GF-D8 (cell line): ENCODE measurements at places on chromosomes 12 and 14.
A peak's percentile ranks its signal among the peaks of the same experiment; 100 is the strongest.

GRCh38 chr12:50061171-50061570, 3.8 kb downstream of the ASIC1 start:
- no peak for DNase-seq

- DNase-seq = no peak
Measured at GRCh38 chr12:121668750-121669520, 519 bp downstream of the MORN3 start.

GRCh38 chr14:54083549-54084239, 127.1 kb upstream of the BMP4 start:
- DNase-seq = no peak

- no peak for DNase-seq
Measured at GRCh38 chr12:109680264-109681005, 33.2 kb upstream of the FAM222A start.

DNA sequence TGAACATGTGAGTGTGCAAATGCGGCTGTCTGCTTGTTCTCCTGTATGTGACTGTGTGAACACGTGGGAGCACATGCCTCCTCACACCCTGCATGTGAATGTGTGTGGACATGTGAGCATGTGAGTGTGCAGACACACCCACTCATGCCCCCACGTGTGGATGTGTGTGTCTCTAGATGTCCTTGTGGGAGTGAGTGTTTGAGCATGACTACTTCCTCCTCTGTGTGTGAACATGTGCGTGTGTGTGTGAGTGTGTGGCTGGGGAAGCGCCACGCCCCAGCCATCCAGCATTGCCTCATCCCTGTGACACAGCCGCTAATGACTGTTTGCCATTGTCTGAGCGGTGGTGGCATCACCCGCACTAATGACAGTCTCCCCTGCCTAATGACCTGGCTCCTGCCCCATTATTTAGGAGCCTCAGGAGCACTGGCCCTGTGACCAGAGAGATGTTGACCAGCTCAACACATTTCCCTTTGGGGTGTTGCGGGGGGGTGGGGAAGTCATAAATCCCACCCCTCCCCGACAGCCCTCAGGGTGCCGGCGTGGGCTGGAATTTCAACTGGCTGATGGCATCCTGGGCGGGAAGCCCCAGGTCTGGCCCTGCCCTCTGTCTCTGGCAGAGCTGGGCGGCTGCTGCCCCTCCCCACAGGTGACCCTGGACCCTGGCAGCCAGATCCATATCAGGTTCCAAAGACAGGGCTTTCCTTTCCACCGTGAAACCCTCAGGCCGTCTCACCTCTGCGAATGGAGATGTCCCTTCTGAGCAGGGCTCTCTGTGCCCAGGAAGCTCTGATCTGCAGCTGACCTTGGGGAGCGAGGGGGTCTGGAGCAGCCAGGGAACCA, 11.5 kb upstream of the KRT80 start:
- DNase-seq = peak; percentile 87

- no peak for DNase-seq
Measured at GRCh38 chr12:70359458-70360197, 6.5 kb upstream of the KCNMB4 start.

DNA sequence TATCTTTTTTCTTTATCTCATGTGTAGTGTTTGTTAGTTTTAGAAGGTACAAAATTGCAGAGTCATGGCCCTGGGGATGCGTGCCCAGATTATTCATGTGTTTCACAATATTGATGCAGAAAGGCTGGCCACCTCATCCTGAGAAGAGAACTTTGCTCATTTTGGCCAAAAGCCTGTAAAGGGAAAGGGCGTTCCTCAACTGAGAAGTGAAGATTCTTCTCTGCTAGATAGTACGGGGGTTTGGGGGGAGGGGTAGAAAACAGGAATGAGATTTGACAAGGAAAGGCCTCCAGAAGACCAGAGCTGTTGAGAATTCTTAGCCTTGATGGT, 1.7 kb downstream of the MGST1 start:
- peak; percentile 74 for DNase-seq

- DNase-seq = no peak
Measured at GRCh38 chr14:33120341-33120740, 181.7 kb downstream of the NPAS3 start.

DNA sequence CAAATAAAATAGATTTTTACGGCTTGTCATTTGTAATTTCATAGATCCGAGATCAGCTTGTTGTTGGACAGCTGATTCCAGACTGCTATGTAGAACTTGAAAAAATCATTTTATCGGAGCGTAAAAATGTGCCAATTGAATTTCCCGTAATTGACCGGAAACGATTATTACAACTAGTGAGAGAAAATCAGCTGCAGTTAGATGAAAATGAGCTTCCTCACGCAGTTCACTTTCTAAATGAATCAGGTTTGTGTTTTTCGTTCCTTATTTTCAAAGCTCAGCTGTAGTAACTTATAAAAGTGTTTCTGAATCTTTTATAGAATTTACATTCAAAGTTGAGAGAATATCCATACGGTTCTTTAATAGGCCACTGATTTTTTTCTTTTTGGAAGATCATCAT, 89.1 kb downstream of the LRRK2 start:
- DNase-seq = no peak

DNA sequence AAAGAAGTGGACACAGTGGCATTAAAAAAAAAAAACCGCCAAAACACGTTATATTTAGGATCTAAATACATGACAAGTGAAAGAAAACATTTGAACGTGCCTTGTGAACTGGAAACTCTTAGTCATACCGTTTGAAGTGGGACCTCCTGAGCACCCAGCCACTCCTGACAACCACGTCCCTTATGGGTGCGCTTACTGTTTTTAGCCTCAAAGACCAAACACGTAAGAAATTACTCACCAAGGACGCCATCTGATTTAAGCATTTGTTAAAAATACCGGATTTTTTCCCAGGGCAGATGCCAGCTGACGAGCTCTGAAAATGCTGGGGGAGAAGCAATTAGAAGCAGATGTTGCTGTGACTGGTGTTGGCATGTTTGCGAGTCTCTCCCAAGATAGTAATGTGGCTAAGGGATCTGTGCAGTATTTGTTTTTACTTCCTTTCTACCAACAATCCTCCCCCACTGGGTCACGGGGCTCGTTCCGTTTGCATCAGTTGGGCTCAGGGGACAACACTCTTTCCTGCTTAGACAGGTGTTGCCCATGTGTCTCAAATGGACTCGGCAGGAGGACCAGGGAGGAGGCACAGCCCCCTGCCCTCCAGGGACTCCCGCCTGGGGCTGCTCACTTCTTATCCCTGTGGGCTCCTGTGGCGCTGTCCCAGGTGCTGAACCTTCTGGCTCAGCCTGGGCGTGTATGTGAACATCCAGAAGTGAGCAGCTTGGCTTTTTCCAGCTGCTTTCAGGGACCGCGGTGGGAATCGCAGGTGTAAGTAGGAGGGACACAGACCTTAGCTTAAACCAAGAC, 101.0 kb downstream of the BEGAIN start:
- no peak for DNase-seq

DNA sequence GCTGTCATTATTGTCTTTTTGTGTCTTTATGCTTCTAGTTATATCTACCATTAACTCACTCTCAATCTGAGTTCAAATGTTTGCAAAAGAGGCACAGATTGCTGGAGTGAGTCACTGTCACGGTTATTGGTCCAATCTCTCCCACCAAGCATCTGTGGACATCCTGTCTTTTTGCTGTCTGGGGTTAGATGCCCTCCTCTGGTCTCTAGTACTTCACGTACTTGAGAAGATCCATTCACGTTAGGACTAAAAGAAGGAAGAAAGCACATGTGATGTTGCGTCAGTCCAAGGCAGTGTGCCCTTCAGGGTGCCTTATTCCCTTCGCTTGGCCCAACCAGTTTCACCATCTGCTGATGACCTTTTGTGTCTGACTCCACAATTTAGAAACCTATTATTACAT, 72.3 kb upstream of the STXBP6 start:
- no peak for DNase-seq

DNA sequence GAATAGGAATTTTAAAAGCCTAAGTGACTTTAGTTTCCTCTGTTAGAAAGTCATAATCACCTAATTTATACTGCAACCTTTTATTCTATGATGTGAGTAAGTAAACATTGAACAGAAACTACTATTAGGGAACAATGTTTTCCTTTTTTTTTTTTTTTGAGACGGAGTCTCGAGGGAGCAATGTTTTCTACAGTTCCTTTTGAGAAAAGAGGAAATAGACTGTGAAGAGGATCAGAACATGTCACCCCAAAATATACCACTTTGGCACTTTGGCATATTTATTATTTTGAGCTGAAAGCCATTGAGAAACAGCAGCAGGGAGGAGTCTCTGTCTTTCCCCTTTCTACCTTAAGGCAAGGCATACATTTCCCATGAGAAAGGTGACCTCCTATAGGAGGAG, 162.7 kb upstream of the CNOT2 start:
- no peak for DNase-seq

DNA sequence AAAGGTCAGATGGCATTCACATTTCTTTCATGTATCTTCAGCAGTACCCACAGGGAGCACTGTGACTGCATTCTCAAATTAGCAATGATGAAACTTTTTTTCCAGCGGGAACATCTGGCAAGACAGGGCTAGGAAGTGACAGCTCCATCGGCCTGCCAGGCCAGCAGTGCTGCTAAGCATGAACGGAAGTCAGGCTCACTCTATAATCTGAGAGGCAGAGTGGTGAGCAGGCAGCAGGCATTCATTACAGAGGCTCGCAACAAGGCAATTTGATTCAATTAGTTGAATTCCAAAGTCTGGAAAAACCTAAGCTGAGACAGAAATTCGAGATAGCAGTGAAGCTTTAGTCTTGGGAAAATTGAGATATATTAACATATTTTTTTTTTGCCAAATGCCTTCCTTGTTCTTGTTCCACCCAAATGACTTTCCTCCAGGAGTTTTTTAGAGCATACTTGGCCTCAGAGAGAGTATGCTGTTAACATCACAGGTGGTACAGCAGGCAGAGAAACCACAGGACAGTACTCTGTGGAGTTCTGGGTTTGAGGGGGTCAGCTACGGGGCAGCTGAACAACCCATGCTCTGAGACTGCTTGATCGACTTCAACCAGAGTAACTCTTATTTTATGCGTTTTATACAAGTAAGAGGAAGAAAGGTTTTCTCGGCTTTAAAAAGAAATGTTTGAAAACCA, 414.9 kb downstream of the APAF1 start:
- DNase-seq = no peak

DNA sequence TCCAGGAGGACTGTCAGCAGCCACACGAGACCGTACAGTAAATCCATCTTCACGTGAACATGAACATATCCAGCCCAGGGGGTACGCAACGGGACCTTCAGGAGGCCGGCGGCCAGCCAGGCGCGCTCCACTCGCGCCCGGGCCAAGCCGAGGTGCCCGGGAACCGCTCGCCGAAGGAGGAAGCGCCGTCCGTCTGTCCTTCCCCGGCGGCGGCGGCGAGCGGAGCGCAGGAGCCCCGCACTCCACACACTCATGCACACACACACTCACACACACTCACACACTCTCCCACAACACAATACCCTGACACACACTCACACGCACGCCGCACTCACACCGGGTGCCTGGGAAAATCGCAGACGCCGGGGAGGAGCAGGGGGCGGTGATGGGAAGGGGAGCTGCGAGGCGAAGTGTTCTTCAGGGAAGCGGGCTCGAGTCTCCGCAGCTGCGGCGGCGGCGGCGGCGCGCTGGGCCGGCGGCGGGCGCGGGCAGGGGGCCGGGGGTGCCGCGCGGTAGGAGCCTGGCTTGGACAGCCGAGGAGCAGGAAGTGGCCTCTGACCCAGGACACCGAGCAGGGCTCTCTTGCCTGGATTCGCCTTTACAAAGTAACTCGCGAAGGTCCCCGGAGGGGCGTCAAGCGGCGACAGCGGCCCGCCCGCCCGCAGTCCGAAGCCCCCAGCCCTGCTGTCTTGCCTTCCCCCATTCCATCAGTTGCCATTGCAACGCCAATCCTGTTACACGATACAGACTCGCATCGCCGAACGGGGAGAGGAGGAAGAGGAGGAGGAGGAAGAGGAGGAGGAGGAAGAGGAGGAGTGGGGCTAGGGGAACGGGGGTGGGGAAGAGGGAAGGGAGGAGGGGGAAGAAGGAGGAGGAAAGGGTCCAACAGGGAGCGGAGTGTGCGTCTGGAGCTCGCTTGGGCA, 601 bp downstream of the MDGA2 start:
- no peak for DNase-seq

GRCh38 chr12:2142068-2142467, 89.3 kb downstream of the CACNA1C start:
- DNase-seq = no peak

- no peak for DNase-seq
Measured at GRCh38 chr12:127383281-127383680, 883.7 kb upstream of the TMEM132C start.

DNA sequence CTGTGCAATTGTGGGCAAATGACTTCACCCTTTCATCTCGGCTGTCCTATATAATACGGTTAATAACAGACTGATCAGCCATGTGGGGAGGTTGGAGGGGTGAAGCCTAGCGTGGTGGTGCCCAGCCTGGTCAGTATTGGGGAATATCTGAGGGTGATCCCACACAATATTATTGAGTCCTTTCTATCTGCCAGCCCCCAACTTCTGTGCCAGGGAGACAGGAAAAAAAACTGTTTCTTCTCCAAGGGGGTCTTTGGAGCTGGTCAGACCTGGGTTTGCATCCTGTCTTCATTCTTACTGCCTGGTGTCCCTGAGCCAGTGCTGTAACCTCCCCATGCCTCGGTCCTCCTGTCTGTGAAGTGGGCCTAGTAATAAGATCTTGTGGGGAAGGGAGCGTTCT, 6.5 kb downstream of the CYP46A1 start:
- DNase-seq = no peak

GRCh38 chr14:52402812-52403526, 88.9 kb downstream of the PTGER2 start:
- DNase-seq = no peak

GRCh38 chr14:95442016-95442632, 74.3 kb downstream of the SYNE3 start:
- no peak for DNase-seq

DNA sequence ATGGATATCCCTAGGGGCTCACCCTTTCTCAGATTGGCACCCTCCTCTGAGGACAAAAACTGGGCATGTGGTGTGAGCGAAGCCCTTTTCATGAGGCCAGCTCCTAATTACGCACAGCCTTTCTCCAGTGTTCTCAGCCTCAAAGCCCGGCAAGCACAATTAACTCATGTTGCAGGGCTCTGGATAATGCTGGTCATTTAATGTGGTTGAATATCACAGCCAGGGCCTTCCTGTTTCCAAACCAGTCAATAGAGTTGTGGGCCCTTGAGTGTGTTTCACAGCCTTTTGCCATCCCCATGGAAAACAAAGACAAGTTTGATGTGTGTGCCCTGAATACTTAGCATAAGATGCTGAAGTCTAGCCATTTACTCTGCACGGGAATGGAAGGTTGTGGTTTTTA, 114.2 kb upstream of the ARHGAP5 start:
- DNase-seq = no peak

- DNase-seq = no peak
Measured at GRCh38 chr14:95480109-95480886, 36.2 kb downstream of the SYNE3 start.

GRCh38 chr14:67852926-67853604, 33.5 kb downstream of the RAD51B start:
- no peak for DNase-seq

GRCh38 chr12:53223389-53224060, 8.5 kb downstream of the RARG start:
- no peak for DNase-seq
